ENCODE measurements at places on chromosomes 3 and 15.

- DNase-seq: no peak
Observed at GRCh38 chr15:91348752-91349500, 248.9 kb downstream of the SV2B start.

GRCh38 chr15:74777769-74778598, 3.9 kb upstream of the CSK start:
- peak; percentile 31 for DNase-seq

DNA sequence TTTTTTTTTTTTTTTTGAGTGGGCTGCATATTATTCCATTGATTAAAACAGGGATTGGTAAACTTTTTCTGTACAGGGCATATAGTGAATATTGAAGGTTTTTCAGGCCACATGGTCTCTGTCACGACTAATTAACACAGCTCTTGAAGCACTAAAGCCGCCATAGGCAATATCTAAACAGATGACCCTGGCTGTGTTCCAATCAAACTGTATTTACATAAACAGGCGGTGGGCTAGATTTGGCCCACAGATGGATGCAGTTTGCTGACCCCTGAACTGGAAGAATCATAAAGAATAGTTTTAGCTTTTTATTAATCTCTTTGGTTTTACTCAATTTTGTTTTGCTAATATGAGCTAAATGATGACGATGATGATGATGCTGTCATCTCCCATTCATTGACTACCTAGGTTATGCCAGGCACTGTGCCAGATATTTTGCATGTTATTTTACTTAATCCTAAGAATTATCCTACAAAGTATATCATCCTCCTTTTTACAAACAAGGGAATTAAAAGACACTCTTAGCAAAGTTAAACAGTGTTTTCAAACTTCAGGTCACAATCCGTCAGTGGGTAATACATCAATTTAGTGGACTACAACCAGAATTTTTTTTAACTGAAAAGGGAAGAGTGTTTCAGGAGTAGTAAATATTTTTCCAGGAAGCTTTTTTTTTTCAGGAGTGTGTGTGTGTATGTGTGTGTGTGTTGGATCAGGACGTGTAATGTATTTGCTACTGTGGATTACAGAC, 54.3 kb downstream of the LMCD1 start:
- DNase-seq: no peak

- no peak for DNase-seq
Observed at GRCh38 chr3:42339321-42339720, 71.1 kb downstream of the LYZL4 start.

GRCh38 chr3:194872669-194872977, 186.9 kb downstream of the FAM43A start:
- no peak for DNase-seq

- no peak for DNase-seq
Observed at GRCh38 chr3:53712817-53713388, 133.3 kb downstream of the CHDH start.

DNA sequence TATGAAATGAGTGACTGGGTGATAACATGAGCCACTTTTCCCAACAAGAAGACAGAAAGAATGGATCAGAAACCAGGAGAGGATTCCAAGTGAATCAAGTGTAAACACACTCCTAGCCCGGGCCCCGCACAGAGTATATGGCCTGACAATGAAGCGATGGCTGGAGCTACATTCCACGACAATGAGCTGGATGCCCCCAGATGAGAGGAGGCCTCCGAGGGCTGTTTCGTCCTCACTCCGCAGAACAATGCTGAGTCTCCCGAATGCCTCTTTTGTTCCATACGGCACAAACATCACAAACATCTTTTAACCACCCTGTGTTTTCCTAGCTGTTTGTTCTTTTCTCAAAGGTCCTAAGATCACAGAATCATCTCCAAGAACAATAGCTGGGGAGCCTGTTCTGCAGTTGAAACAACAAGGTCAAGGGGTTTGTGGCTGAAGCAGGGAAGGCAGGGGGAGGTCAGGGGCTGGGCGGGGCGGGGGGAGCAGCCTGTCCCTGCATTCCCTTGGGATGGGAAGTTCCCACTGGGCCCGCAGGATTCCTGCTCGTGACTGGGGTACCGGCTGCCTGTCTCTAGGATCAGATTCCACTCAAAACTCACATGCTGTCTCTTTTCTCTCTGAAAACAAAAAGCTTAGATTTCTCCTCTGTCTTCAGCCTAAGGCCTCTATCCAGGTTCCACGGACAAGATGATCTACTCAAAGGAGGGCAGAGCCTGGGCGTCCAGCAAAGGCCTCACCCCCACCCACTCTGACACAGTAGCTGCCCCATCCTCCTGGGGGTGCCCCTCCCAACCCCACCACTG, 151.3 kb downstream of the XXYLT1 start:
- no peak for DNase-seq

- DNase-seq: no peak
Observed at GRCh38 chr15:101046826-101047225, 127.7 kb downstream of the LRRK1 start.

- peak; percentile 63 for DNase-seq
Observed at GRCh38 chr3:11770477-11771391, 76.0 kb downstream of the TAMM41 start.

DNA sequence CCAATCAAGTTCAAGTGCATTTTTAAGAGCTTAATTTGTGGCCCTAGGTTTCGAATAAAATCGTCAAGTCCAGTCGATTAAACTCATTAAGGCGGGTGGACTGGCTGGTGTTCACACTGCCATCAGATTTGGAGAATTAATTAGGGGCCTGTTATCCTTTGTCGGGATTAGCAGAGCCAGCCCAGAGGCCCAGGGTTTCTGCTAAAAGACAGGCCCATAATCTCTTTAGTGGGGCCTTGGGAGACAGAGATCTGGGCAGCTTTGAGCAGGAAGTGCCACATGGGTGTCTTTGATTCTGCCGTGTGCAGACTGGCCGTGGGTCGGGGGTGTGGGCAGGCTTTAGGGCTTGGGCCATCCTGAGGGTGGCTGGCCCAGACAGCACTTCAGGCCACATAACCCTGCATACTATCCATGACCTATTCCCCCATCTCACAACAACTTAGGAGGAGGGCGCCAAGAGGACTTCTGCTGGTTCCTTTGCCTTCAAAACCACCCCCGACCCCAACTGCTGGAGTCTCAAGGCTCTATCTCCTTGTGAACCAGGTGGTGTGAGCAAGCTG, 94.7 kb downstream of the PLXNA1 start:
- DNase-seq: no peak

GRCh38 chr3:186217820-186218164, 108.9 kb upstream of the ETV5 start:
- no peak for DNase-seq

- peak; percentile 10 for DNase-seq
Observed at GRCh38 chr3:24185738-24186384, 240.8 kb downstream of the NR1D2 start.

- no peak for DNase-seq
Observed at GRCh38 chr3:76387000-76387399, 601.7 kb upstream of the ZNF717 start.

GRCh38 chr3:23575697-23576096, 230.1 kb upstream of the UBE2E1 start:
- DNase-seq: no peak

DNA sequence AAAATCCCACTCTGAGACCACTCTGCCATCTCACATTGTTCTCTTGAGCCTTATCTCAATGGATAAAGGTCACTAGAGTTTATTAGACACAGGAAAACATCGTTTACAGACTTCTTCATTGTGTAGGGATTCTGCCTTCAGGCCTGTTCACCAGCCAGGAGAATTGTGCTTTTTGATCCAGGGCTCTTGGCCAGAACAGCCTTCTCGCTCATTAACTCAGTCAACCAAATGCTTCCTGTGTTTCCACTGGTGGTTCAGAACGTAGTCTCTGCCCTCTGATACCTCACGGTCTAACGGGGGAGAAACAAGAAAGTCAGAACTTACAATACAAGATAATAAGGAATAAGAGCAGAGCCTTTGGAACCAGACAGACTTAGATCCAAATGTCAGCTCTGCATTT, 54.2 kb upstream of the TSEN2 start:
- DNase-seq: no peak

- peak; percentile 52 for DNase-seq
Observed at GRCh38 chr15:55289011-55289745, 435 bp downstream of the RAB27A start.

DNA sequence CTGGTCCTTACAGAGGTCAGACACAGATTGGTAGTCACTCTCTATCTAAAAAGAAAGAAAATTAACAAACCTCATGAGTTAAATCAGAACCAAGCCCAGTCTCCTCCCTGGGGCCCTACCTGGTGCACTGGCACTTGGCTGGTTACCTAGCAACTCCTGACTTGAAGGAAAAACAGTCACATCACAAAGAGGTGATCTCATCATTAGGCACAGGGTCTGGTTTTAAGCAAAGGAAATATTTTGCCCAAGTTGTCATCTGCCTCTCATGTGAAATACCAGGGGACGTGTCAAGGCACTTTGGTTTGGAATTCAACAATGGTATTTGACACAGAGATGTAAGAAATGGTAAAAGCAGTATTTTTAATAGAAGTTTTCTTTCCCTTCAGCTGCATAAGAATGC, 47.7 kb upstream of the FMN1 start:
- DNase-seq: peak; percentile 26

DNA sequence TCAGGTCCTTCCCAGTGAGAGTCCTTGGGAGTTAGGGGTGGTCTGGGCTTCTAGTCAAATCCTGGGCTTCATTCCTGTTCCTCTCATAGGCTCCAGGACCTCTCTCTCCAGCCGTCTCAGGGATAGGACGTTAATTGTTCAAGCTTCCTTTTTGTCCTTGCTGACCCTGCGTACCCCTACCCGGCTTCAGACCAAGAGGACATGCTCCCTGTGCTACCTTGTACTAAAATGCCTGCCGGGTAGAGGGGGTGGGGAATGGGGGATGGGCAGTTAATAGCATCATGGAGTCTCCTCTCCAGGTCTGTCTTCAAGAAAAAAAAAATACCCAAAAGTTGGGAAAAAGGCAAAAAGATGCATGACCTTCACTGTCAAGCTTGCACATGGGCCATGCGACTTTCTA, 36.5 kb upstream of the GALNT15 start:
- DNase-seq: no peak

DNA sequence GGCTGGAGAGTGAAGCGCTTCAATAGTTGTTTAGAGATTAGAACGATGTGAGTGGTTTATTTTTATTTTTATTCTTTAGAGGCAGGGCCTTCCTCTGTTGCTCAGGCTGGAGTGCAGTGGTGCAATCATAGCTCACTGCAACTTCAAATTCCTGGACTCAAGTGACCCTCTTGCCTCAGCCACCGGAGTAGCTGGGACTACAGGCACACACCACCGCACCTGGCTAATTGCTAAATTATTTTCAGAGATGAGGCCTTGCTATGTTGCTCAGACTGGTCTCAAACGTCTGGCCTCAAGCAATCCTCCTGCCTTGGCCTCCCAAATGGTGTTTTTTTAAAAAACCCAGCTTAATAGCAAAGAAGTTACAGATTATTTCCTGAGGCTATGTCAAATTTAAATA, 29.0 kb downstream of the PPARG start:
- no peak for DNase-seq

DNA sequence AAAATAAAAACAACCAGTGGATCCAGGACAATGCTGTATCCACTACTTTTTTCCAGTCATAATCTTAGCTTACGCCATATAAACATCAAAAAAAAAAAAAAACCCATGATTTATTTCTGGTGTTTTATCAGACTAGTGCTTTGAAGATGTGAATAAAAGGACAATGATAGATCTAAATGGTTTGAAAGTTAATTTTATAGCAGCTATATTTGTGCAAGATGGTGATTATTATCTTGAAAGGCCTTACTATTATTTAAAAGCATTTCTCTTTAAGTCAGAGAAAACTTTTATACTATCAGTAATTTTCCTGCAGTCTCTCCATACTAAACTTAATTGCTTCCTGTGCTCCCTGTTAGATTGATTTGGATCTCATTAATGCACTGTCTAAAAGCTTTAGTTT, 670.3 kb downstream of the TBL1XR1 start:
- no peak for DNase-seq

GRCh38 chr15:31387092-31387478, 60.5 kb downstream of the KLF13 start:
- DNase-seq: no peak

DNA sequence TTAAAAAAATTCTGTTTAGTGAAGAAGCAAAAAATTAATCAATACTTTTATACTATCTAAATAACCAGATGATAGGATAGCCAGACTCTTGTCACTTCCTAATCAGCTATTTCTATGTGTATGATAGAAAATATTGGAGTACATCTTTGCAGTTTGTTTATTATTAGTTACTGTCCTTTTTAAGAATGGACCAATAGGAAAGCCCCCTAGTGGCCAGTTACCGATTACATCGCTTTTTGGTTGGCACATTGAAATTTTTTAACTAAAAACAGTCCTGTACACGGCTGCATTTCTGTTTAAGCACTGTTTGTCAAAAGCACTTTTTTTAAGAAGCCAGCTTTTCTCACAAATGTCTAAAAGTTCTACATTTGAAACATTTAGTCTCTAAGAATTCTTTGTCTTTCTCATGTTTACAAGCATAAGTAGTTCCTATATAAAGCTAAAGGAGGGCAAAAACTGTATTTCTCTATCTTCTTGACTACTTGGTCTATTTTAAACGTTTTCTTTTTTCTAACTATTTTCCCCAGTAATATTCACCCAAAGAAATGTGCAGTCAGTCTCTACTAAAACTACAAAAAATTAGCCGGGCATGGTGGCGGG, 253.2 kb upstream of the LRTM1 start:
- DNase-seq: peak; percentile 10

- DNase-seq: peak; percentile 13
Observed at GRCh38 chr3:121834157-121834670, 646 bp downstream of the IQCB1 start.
